ENCODE measurements at places on chromosomes 6 and 20. TPM values are rescaled to one million over a fixed set of nuclear protein-coding genes. Genes with fewer than 3 reads are reported as not detected.

BPI gene
- polyA plus RNA-seq, result 0.57 TPM

ZSCAN31 gene
- 3.9 TPM for polyA plus RNA-seq

BNIP5 gene
- polyA plus RNA-seq, result 0.23 TPM

SLC22A16 gene
- polyA plus RNA-seq, result 1.0 TPM

C4A gene
- 206 TPM for polyA plus RNA-seq

NT5E gene
- 3.7 TPM for polyA plus RNA-seq

TMEM244 gene
- polyA plus RNA-seq, result not detected

FAM209B gene
- 3.3 TPM for polyA plus RNA-seq

TPD52L2 gene
- 73.2 TPM for polyA plus RNA-seq

OTOR gene
- polyA plus RNA-seq, result 1.1 TPM

DNAAF9 gene
- 6.2 TPM for polyA plus RNA-seq

LY6G5B gene
- 6.5 TPM for polyA plus RNA-seq

SLC52A3 gene
- polyA plus RNA-seq, result 0.37 TPM

CLIC5 gene
- polyA plus RNA-seq, result 2.1 TPM

SAPCD1 gene
- polyA plus RNA-seq, result 9.7 TPM

GPR6 gene
- 0.05 TPM for polyA plus RNA-seq

CST5 gene
- 0.98 TPM for polyA plus RNA-seq

STMN3 gene
- polyA plus RNA-seq, result 77.9 TPM

ADTRP gene
- 7.7 TPM for polyA plus RNA-seq

WFDC5 gene
- 6.1 TPM for polyA plus RNA-seq

RIPPLY2 gene
- polyA plus RNA-seq, result 0.23 TPM

ANKRD66 gene
- 0.09 TPM for polyA plus RNA-seq

MRAP2 gene
- polyA plus RNA-seq, result 1.3 TPM

SNX21 gene
- polyA plus RNA-seq, result 8.4 TPM

GLP1R gene
- 0.07 TPM for polyA plus RNA-seq

Data from thymus (tissue), 14 donors.